ENCODE measurements at places on chromosomes 7 and 10.

GRCh38 chr10:22589851-22590514, 124.4 kb downstream of the PIP4K2A start:
- no peak for DNase-seq

GRCh38 chr7:105650382-105650970, 69.2 kb upstream of the EFCAB10 start:
- no peak for DNase-seq

DNA sequence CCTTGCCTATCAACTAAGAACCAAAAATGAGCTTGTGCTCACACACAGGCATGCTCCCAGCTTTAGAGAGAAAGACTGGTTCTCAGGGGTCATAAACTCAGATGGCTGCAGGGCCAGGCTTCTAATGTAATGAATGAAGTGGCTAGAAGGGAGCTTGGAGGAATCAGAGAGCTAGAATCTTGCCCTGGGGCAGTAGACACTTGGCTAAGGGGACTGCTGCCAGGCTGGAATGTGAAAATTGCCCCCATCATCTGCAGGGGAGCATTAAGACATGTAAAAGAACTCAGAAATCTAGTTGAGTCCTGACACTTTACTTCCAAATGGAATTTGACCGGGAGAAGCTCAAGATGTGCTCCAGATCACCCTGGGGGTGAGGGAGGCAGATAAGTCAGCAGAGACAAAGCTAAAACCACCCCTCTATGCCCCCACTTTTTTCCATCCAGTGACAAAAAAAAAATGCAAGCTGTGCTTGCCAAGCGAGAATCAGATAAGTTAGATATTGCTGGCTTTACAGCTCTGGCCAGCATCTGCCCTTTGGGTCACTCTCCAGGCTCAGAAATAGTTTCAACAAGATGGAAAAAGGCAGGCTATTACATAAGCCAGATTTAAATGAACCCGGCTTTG, 2.3 kb upstream of the SLC16A9 start:
- no peak for DNase-seq

- no peak for DNase-seq
These were observed 37.1 kb upstream of the EZH2 start for GRCh38 chr7:148921189-148921588.

GRCh38 chr10:1293157-1293556, 237.0 kb downstream of the WDR37 start:
- no peak for DNase-seq

Data from central memory CD8-positive, alpha-beta T cell (primary cell).